ENCODE measurements at places on chromosomes 13 and 19.

DNA sequence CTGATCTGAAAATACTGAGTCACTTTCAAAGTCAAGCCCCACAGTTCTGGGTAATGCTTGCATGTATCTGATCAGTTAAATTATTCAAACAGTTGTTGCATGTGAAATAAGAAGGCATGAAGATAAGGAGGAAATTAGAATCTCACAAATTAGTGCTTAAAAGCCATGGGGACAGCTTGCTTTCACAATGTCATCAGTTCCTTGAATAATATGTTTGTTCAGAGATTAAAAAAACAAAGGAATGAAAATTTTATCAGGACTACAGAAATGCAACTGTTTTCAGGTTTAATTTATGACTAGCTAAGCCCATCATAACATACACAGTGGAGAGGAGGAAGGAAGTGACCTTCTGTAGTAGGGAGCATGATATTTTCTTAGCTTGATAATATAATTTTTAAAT, 150.1 kb downstream of the OXGR1 start:
- no peak for DNase-seq

- DNase-seq: no peak
These were observed 1284.2 kb downstream of the EFNB2 start for GRCh38 chr13:105251293-105251692.

DNA sequence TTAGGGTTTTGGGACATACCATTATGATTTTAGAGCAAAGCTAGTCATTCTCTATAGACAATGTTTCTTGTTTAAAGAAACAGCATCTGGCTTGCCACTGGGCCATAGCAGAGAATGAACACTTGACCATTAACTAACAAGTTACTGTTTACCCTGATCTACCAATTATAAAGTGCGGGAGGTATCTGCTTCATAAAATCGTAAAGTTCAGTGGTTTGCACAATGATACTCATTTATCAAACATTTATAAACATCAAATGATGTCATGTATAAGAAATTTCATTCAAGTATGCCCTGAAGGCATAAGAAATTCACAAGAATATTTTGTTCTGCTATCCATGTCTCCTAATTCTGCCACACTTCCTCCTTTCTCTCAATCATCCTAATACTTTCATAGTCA, 139.2 kb downstream of the PCDH20 start:
- DNase-seq: no peak

GRCh38 chr19:807627-808422, 10.6 kb downstream of the PTBP1 start:
- no peak for DNase-seq

GRCh38 chr13:20475927-20476691, 49.5 kb downstream of the CRYL1 start:
- no peak for DNase-seq

- DNase-seq: no peak
These were observed 6.5 kb upstream of the TSHZ3 start for GRCh38 chr19:31355665-31356289.

DNA sequence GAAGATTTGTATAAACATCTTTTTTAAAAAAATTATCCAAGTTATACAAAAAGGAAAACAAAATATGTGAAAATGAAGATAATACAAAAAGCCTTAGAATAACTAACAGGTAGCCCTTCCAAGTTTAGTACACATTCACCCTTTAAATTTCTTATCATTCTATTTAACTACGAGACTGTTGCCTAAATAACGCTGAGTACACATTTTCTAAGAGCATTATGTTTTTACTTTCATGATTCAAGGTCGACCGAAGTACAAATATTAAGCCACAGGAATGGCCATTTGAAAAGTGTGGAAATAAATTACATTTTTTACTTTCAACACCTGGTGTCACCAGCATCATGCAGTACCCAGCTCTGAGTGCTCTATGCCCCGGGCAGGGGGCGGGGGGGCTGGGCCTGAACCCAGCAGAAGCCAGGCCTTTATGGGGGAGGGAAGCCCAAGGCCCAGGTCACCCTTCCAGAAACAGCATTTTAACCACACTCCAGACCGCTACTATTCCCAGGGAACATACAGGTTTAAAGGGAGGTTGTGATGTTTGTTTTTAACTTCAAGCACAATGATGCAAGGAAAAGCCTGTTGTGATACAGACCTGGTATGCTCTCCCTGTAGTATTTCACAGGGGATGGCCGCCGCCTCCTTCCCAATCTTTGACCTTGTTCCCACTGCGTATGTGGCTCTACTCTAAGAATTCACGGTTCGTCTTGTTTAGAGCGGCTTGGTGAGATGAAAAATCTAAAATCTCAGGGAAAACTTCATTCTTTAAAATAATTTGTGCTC, 24.0 kb downstream of the GGACT start:
- no peak for DNase-seq

DNA sequence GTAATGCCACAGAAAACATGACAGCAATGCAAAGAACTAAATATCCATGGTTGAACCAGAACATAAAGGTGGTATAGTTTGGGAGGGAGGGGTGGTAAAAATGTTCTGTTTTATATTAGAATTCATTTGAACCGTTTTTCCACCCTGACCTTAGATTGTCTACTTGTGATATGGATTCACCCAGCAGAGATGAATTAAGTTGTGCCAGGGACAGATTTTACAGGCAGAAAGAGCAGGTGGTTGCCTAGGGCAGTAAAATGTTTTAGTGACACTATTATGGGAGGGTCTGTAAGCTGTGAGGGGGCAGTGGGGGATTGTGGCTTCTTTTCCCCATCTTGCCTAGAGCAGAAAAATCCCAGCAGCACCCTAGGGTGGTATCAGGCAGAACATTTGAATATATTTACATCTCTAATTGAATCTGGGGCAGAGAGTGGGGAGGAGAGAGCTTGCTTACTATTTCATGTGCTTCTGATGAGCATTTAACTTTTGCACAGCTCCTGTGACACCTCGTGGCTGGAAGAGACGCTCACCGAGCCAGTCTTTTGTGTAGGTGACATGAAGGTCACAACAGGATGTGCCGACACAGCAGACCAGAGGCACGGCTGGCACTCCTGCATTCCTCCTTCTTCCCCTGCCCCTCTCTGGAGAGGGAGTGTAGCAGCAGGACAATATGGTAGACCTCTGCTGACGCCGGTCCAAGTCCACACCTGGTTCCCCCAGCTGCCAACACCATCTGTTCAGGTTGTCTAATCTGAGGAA, 452.3 kb downstream of the IRS2 start:
- no peak for DNase-seq

GRCh38 chr19:55113570-55114039, 3.8 kb downstream of the PPP1R12C start:
- DNase-seq: no peak
